Stomach (tissue), 19 donors: ENCODE measurements at places on chromosomes 5 and 9. TPM values are rescaled to one million over a fixed set of nuclear protein-coding genes. Genes with fewer than 3 reads are reported as not detected.

- DNase-seq: no peak
These were observed 34.2 kb downstream of the ITGA1 start for GRCh38 chr5:52821901-52822300.

The AGXT2 gene
- not detected for total RNA-seq

GRCh38 chr5:119945691-119946090, 316.3 kb downstream of the FAM170A start:
- DNase-seq: no peak

GRCh38 chr9:14249527-14249926, 64.4 kb downstream of the NFIB start:
- DNase-seq: no peak

DNA sequence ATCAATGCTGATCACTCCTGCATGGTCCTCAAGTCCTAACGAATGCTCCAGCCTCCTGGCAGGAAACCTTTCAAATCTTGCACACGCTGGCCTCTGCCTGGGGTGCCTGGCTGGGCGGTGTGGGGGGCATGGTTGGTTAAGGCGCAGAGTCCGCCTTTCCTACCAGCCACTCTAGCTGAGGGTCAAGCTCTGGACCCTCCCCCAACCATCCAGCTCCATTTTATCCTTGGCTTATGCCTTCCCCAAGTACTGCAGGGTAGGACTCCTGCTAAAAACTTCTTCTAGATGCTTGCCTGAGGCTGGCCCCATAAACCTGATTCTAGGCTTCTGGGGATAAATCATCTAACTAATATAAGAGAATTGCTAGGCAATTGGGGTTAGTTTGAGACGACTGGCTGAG, 808 bp upstream of the MVB12B start:
- no peak for DNase-seq

DNA sequence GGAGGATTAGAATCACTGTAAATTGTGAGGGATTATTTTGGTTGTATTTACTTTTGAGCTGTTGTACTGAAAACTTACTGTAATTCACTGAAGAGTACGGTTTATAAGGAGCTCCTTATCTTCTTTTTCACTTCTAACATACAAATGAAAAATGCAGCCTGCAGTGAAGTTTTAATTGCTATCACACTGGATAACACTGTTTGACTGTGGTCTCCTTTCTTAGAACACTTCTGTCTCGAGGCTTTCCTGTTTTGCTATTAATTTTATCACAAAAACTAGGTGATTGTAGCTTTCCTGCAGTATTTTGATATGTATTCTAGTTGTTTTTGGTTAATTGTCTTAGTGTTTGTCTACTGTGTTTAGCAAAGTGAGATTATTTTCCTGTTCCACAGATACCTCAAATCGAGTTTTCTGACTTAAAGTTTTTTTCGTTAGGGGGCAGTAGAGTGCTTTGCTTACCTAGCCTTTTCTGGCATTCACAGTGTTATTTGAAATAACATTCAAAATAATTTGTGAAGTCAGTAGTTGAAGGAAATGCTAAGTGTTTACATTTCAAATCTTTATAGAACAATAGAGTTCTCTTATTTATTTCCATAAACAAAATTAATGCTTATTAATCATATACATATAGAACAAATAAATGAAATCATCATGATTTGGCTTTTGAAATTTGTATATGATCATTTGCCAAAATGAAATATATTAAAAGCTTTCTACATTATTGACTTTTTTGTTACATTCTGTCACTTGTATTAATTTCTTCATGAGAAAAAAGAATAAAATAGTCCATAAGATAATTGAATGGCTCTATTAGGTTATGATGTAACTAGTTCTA, 52.9 kb downstream of the COMMD10 start:
- no peak for DNase-seq

GRCh38 chr9:127875306-127875966, 2.0 kb downstream of the AK1 start:
- peak; percentile 53 for DNase-seq

GRCh38 chr9:116928884-116929283, 241.8 kb downstream of the TRIM32 start:
- no peak for DNase-seq

GRCh38 chr9:106655966-106656365, 207.0 kb upstream of the ZNF462 start:
- DNase-seq: no peak

DNA sequence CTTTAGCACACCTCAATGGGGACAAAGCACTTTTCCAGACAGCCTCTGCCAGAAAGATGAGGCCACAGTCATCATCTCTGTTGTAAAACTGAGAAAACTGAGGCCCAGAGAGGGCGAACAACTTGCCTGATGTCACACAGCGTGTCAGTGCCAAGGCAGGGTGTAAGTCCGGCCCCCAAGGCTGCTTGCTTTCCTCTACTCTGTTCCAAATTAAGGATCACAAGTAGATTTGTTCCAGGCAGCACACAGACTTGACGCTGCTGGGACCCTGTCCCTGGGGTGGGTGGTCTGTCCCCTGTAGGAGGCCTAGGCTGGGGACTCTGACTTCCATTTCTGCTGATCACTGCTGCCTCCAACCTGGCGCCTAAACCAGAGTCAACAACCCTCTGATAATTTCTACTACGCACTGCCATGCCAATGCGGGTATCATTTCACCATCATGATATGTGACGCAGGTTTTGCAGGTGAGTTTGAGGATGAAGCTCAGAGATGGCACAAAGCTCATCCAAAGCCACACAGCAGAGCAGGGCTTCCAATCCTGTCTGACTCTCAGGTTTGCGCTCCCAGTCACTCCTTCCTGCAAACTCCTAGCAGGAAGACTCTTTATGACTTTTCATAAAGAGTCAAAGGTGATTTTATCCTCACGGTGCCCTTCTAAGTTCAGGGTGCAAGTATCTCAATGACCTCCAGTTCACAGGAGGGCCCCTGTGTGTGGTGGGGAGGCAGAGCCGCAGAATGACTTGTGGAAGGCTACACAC, 13.5 kb upstream of the RALGDS start:
- DNase-seq: no peak
